ENCODE measurements at places on chromosomes 1 and 21. TPM values are rescaled to one million over a fixed set of nuclear protein-coding genes. Genes with fewer than 3 reads are reported as not detected.

PRKACB gene
- total RNA-seq = 39.7 TPM

FCRLB gene
- 2.8 TPM for total RNA-seq

TLR5 gene
- total RNA-seq = 26.6 TPM

CACNA1S gene
- total RNA-seq = 0.06 TPM

PTCH2 gene
- total RNA-seq = 1.0 TPM

DNA sequence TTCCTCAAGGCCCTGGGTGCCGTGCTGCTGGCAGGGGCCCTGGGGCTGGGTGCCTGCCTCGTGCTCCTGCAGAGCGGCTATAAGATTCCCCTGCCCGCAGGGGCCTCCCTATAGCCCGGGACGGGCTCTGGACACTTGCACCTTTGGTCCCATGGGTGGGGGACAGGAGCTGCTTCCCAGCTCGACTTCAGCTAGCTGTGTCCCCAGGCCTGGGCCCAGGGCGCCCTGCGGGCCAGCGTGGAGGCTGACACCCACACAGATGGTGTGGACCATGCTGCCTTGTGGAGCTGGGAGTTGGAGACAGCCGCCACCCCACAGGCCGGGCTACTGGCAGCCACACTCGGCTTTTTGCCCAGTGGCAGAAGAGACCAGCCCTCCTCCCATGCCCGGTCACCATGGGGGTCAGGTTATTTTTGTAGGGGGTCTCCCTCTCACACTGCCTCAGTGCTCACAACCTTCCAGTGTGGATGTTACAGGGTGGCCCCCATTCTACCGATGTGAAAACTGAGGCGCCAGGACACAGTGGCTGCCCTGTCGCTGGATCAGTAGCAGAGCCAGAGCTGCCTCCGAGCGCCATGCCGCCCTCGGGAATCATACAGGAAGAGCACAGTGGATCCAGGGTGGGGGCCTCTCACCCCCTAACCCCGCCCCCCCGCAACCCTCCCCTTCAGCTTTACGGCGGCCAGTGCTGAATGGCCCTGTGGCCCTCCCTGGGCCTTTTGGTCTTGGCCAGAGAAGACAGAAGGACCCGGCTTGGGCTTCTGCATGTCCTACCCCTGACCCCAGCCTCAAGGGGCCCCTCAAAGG is 57.8 kb downstream of the DISP3 start:
- H3K4me3 ChIP-seq = no peak overlapping the region
- H3K4me1 ChIP-seq = no peaks in the 10 kb centered on the region
- no peak for DNase-seq
- H3K27ac ChIP-seq = no peak overlapping the region

DNA sequence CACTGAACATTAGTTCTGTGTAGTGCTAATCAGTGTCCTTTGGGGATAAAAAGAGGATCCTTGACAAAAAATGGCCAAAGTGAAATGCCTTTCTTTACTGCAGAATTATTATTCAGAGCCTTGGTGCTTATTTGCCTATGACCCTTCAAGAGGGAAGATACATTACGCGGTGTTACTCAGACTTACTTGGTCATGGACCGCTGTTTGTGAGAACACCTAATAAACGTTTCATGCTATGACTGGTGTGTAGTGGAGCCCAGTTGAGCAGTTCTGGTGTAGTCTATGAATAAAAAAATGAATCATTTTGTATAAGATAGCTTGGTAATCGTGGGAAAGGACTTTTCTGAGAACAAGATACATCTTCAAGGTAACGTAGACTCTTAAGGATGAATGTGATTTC is 8.3 kb downstream of the NFYC start:
- no peak for DNase-seq
- H3K4me3 ChIP-seq = no peak overlapping the region
- H3K4me1 ChIP-seq = peaks cover 48% of the 10 kb centered on the region
- no peak overlapping the region for H3K27ac ChIP-seq

GRCh38 chr1:99650030-99650429 is 4.1 kb downstream of the PALMD start:
- peak overlapping the region; percentile 12 for H3K4me3 ChIP-seq
- no peak for DNase-seq
- no peaks in the 10 kb centered on the region for H3K27me3 ChIP-seq
- no peaks in the 10 kb centered on the region for H3K36me3 ChIP-seq

- DNase-seq = no peak
- H3K4me3 ChIP-seq = no peak overlapping the region
- H3K4me1 ChIP-seq = peaks cover 8% of the 10 kb centered on the region
- H3K36me3 ChIP-seq = no peaks in the 10 kb centered on the region
- no peaks in the 10 kb centered on the region for H3K27me3 ChIP-seq
- H3K27ac ChIP-seq = no peak overlapping the region
Observed at GRCh38 chr1:186683652-186684410, 3.6 kb upstream of the PTGS2 start.

GRCh38 chr1:47709019-47709871 is 271.4 kb downstream of the FOXD2 start:
- no peak overlapping the region for H3K27ac ChIP-seq
- H3K36me3 ChIP-seq = no peaks in the 10 kb centered on the region
- no peak for DNase-seq

- no peak overlapping the region for H3K4me3 ChIP-seq
- H3K36me3 ChIP-seq = no peaks in the 10 kb centered on the region
- H3K27ac ChIP-seq = no peak overlapping the region
Observed at GRCh38 chr1:209241487-209241886, 342.0 kb upstream of the CAMK1G start.

- H3K27ac ChIP-seq = no peak overlapping the region
- H3K27me3 ChIP-seq = no peaks in the 10 kb centered on the region
- H3K4me3 ChIP-seq = no peak overlapping the region
Observed at GRCh38 chr1:43280692-43281091, 4.7 kb downstream of the C1orf210 start.

GRCh38 chr1:183191833-183192232 is 5.8 kb downstream of the LAMC2 start:
- no peaks in the 10 kb centered on the region for H3K4me1 ChIP-seq
- no peak for DNase-seq
- H3K27me3 ChIP-seq = no peaks in the 10 kb centered on the region
- H3K27ac ChIP-seq = no peak overlapping the region
- H3K4me3 ChIP-seq = no peak overlapping the region
- no peaks in the 10 kb centered on the region for H3K36me3 ChIP-seq

- no peaks in the 10 kb centered on the region for H3K27me3 ChIP-seq
- H3K4me1 ChIP-seq = no peaks in the 10 kb centered on the region
- no peak for DNase-seq
- no peak overlapping the region for H3K27ac ChIP-seq
- no peak overlapping the region for H3K4me3 ChIP-seq
Observed at GRCh38 chr1:118788463-118788862, 199.7 kb downstream of the TBX15 start.

DNA sequence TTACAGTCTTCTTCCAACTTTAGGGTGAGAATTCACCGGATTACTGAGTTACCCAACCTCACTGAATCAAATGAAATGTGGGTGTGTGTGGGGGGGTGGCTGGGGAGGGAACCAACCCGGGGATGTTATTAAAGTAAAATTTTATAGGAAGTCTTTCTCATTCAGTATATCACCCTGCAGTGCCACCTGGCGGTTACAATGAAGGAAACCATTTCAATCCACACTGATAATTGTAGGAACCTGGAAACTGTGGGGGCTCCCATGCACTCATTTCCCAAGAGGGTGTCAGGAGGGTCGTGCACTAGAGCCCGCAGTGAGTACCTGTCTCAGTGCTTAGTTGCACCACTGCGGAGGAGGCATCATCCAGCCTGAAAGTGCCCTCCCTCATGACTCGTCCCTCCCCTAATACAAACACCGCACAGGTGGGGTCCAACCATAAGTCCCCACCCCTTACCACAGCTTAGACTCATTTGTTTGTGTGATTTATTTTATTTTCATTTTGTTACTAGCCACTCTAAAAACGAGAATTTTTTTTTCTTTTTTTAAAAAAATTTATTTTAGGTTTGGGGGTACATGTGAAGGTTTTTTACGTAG is 29.1 kb upstream of the IGSF5 start:
- H3K27ac ChIP-seq = no peak overlapping the region
- no peaks in the 10 kb centered on the region for H3K36me3 ChIP-seq
- no peak for DNase-seq

All from lower lobe of right lung (tissue), 2 donors.